ENCODE measurements at places on chromosomes 12 and 14. TPM values are rescaled to one million over a fixed set of nuclear protein-coding genes. Genes with fewer than 3 reads are reported as not detected.

Gene CISTR
- total RNA-seq: not detected

Gene OAS2
- 420 TPM for total RNA-seq

- no peak overlapping the region for H3K4me3 ChIP-seq
- peaks cover 18% of the 10 kb centered on the region for H3K36me3 ChIP-seq
- no peaks in the 10 kb centered on the region for H3K27me3 ChIP-seq
- peaks cover 18% of the 10 kb centered on the region for H3K4me1 ChIP-seq
These were observed 499.7 kb upstream of the RGS6 start for GRCh38 chr14:71432334-71433110.

GRCh38 chr12:58433959-58434358, 486.3 kb downstream of the LRIG3 start:
- no peak overlapping the region for H3K4me3 ChIP-seq
- H3K36me3 ChIP-seq: no peaks in the 10 kb centered on the region
- peaks cover 7% of the 10 kb centered on the region for H3K27me3 ChIP-seq
- H3K4me1 ChIP-seq: no peaks in the 10 kb centered on the region

- H3K27me3 ChIP-seq: no peaks in the 10 kb centered on the region
- no peak overlapping the region for H3K27ac ChIP-seq
- DNase-seq: no peak
- no peak overlapping the region for H3K4me3 ChIP-seq
- peaks cover 1% of the 10 kb centered on the region for H3K36me3 ChIP-seq
These were observed 54.2 kb downstream of the RCOR1 start for GRCh38 chr14:102646615-102647014.

GRCh38 chr14:58479975-58480374, 52.5 kb downstream of the KIAA0586 start:
- H3K36me3 ChIP-seq: peaks cover 10% of the 10 kb centered on the region
- no peak overlapping the region for H3K4me3 ChIP-seq
- no peak for DNase-seq
- H3K27me3 ChIP-seq: no peaks in the 10 kb centered on the region

DNA sequence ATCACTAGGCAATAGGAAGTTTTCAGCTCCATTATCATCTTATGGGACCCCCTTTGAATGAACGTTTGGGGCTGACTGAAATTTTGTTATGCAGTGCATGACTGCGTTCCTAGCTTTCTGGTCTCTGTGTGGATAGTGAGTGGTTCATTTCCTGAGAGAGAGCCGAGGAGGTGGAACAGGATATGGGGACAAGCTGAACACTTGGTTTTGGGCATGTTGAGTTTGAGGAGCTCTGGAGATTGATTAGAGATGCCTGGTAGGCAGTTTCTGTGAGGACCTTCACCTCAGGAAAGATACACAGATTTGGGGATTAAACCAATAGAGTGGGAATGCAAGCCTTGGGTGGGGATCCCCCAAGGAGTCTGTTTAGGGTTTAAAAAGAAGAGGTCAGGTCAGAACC, 27.7 kb downstream of the TEAD4 start:
- DNase-seq: no peak
- no peaks in the 10 kb centered on the region for H3K27me3 ChIP-seq
- no peaks in the 10 kb centered on the region for H3K4me1 ChIP-seq
- H3K36me3 ChIP-seq: no peaks in the 10 kb centered on the region
- no peak overlapping the region for H3K27ac ChIP-seq
- no peak overlapping the region for H3K4me3 ChIP-seq

- no peaks in the 10 kb centered on the region for H3K27me3 ChIP-seq
- peaks cover 10% of the 10 kb centered on the region for H3K4me1 ChIP-seq
- no peak overlapping the region for H3K27ac ChIP-seq
- H3K4me3 ChIP-seq: no peak overlapping the region
These were observed 97.5 kb downstream of the ZFP36L1 start for GRCh38 chr14:68695326-68695768.

- peaks cover 27% of the 10 kb centered on the region for H3K36me3 ChIP-seq
- peak overlapping the region; percentile 72 for H3K4me3 ChIP-seq
- H3K27me3 ChIP-seq: no peaks in the 10 kb centered on the region
- H3K27ac ChIP-seq: peak overlapping the region; percentile 37
- peaks cover 40% of the 10 kb centered on the region for H3K4me1 ChIP-seq
These were observed 1.5 kb upstream of the DIABLO start for GRCh38 chr12:122227341-122227740.

- H3K27ac ChIP-seq: no peak overlapping the region
- H3K4me1 ChIP-seq: no peaks in the 10 kb centered on the region
- H3K27me3 ChIP-seq: peaks cover 15% of the 10 kb centered on the region
- no peaks in the 10 kb centered on the region for H3K36me3 ChIP-seq
These were observed 52.3 kb downstream of the IRAK3 start for GRCh38 chr12:66241061-66242043.

- peaks cover 3% of the 10 kb centered on the region for H3K4me1 ChIP-seq
- no peak overlapping the region for H3K27ac ChIP-seq
- H3K36me3 ChIP-seq: no peaks in the 10 kb centered on the region
- peaks cover 19% of the 10 kb centered on the region for H3K27me3 ChIP-seq
- H3K4me3 ChIP-seq: no peak overlapping the region
These were observed 52.9 kb downstream of the SPTB start for GRCh38 chr14:64826845-64827244.
